ENCODE measurements at places on chromosomes 1 and 21.

DNA sequence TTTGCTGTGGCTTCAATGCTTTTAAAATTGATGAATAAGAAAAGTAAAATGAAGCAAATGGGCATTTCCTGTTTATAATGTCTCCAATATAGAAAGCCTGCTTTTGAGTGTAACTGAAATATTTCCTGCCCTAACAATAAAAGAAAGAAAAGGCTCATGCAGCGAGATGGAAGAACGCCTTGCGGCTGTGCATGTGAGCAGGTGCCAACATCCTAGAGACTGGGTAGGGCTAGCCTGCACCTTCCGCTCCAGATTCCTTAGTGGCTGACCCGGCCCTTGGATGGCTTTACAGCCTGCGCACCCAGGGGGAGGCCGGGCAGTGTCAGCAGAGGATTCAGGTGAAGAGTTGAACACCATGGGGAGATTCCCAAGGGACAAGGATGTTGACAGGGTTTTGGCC lies 21.8 kb downstream of the CNIH3 start:
- DNase-seq = no peak

DNA sequence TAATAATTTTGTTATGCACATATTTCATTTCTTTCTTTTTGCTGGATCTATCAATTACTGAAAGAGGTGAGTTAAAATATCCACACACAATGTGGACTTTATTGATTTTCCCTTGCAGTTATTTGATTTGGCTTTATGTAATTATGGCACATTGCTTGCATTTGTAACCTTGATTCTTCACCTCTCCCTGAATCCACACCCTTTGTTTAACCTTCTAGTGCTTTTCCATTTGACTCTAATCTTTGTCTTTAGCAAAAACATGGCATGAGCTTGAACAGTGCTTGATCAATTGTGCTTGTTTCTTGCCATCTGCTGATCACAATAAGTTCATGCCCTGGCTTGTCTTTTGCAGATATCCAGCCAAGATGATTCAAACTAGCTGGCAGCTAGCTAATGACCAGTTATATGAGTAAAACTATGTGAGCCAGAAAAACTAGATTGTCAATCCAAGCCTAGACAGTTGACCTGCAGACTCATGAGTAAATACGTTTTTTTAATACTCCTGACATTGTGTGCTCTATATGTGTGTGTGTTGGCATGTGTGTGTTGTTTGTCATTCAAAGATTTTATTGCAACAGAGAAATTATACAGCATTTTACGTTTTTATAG lies 899.2 kb downstream of the NCAM2 start:
- DNase-seq = no peak

- DNase-seq = no peak
These were observed 1.6 kb upstream of the KCND3 start for GRCh38 chr1:111990878-111991718.

GRCh38 chr1:226121049-226121586 lies 58.6 kb downstream of the H3-3A start:
- DNase-seq = no peak

- no peak for DNase-seq
These were observed 25.9 kb downstream of the RGS5 start for GRCh38 chr1:163176797-163177196.

- no peak for DNase-seq
These were observed 43.1 kb upstream of the FOXO6 start for GRCh38 chr1:41318135-41318534.

- no peak for DNase-seq
These were observed 81.3 kb upstream of the KAZN start for GRCh38 chr1:14516974-14517840.

DNA sequence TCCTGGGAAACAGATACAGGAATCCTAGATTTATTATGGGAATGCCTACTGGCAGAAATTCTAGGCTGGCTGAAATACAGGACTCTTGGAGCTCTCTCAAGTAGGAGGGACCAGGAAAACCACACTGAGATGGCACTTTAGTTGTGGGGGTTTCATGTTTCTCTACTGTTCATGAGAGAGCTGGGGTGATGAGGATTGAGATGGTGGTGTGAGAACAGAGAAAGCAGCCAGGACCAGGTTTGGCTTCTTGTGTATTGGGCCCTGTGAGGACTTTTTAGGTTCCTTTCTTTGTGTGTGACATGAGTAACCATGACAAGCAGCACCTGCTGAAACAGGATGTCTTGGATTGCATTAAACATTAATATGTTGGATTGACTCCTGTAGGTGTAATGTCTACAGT lies 4.9 kb downstream of the ARID1A start:
- no peak for DNase-seq

DNA sequence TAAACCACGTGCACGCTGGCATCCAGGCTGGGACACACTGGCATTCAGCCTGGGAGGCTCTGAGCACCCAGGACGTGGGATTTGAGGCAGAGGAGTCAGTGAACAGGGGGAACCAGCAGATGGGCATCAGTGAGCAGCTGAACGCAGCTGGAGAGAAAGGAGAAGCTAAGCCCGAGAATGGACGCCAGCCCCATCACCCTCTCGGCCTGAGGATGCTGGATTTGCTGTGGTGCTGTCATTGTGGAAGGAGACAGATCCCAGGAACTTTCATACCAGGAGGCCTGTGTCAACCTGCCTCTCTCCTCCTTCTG lies 132.8 kb downstream of the PGBD5 start:
- DNase-seq = no peak

- DNase-seq = no peak
These were observed 51.6 kb downstream of the EIF2B3 start for GRCh38 chr1:44934791-44935190.

DNA sequence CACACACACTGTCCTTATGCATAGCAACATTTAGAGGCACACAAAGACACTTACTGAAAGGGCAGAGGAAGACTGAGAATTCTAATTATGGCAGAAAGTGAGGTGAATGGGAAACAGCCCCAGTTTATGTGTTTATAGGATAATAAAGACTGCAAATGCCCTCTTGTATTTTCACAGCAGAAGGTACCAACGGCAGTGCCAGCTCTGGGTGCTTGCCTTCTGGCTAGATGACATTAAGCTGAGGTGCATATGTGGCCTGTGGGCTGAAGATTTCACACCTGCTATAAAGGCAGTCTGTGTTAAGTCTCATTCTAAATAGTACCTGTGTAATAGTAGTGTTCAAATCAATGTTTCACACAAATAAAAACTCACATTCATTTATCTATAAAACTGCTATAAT lies 347.2 kb upstream of the ZRANB2 start:
- no peak for DNase-seq

- DNase-seq = no peak
These were observed 32.5 kb upstream of the TRAPPC10 start for GRCh38 chr21:43979654-43980053.

DNA sequence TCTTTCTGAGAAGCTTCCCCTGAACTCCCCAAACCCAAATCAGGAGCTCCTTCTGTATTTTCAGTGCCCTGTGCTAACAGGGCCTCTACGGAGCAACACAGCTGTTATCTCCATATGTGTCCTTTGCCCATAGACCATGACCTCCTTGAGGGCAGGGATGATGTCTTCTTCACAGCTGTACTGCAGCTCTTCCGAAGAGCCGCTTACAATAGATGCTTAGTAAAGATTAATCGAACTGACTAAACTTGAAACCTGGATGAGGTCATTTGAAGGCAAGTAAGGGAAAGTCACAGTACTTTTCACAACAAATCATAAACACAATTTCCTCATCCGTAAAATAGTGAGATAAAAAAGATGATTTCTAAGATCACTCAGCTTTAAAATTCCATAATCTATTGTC lies 4.4 kb upstream of the KCNN3 start:
- no peak for DNase-seq

DNA sequence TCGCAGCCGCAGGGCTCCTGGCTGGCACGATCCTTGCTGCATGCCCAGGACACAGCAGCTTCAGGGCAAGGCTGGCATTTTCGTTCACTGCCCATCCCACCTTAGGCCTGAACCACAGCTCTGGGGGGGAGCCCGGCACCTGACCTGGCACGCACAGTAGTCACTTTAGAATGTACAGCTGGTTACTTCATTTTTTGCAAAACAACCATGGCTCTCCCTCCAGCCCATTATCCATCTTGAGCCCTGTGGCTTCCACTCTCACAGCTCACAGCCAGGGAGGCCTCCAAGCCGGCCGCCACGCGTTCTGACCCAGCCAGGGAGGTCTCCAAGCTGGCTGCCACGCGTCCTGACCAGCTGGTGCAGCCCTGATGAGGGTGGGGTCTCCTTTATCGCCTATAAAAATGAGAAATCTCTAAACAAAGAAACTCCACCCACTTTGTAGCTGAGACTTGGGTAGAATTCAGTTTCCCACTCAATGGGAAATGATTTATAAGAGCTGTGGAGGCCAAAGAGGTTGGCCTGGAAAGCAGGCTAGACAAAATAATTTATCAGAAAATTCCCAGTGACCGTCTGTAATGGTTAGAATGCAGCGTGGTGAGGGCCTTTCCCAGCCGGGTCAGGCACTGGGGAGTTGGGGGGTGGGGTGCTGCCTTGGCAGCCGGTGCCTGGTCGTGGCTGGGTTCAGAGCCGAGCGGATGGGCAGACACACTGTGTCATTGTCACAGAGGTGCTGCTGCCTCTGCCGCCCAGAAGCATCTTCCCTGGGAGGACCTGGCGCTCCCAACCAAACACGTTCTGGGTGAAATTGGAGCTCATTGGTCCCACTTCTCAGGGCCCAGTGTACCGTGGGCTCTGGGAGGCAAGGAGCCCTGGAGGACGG lies 54.6 kb upstream of the ACTRT2 start:
- DNase-seq = no peak

- DNase-seq = no peak
These were observed 10.7 kb downstream of the APP start for GRCh38 chr21:26159869-26160268.

GRCh38 chr1:114208714-114209113 lies 55.0 kb upstream of the SYT6 start:
- DNase-seq = no peak

DNA sequence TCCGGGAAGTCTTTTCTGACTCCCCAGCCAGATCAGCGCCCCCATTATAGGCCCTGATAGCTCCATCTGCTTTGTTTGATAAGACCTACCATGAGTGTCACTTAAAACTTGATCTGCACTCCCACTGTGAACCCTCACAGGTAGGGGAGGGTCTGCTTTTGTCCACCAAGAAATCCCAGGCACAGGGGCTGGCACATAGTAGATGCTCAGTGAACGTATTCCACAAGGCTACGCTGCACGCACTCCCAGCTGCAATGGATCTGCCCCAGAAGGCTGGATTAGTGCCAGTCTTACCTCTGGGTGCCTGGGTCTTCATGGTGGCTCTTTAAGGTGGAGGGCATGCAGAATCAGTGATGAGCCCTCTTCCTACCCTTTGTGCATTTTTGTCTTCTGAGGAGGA lies 447.1 kb downstream of the PTPRU start:
- no peak for DNase-seq

GRCh38 chr1:102858695-102859094 lies 249.6 kb downstream of the COL11A1 start:
- no peak for DNase-seq

GRCh38 chr1:155776414-155776813 lies 80.6 kb downstream of the GON4L start:
- no peak for DNase-seq

DNA sequence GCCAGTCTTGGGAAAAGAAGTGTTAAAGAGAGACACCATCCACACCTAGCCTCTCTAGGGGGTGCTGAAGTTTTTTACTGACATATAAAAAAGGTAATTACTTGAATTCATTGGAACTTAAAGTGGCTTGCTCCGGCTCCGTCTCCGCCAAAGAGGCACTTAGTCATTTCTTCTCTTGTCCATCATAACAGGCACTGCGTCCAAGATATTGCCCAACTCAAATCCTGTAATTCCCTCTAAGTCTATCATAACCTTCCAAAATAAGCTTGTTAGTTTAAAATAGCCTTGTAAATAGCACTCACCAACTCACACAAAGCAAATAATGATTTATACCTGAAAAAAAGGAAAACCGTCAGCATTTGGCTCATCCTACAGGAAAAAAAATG lies 160.5 kb downstream of the ZBTB18 start:
- no peak for DNase-seq
